ENCODE measurements at places on chromosomes 7 and 10.

- no peak for DNase-seq
Observed at GRCh38 chr10:126503392-126504062, 115.2 kb upstream of the ADAM12 start.

DNA sequence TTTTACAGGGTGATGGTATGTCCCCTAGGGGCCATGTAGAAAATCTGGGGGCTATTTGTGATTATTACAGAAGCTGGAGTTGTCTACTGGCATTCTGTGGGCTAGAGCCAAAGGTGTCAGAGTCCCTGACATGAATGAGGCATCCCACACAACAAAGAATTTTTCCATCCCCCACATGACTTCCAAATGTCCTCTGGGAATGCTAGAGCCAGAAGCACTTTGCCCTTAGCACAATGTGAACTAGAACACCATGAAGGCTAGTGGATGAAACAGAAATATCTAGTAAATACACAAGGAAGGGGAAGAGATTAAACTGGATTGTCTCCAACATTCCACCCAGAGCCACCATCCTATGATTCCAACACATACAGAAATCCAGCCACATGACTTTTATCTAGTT is 46.9 kb downstream of the FAM13C start:
- DNase-seq, result no peak

- peak; percentile 73 for DNase-seq
Observed at GRCh38 chr7:88355011-88355410, 48.3 kb upstream of the STEAP4 start.

DNA sequence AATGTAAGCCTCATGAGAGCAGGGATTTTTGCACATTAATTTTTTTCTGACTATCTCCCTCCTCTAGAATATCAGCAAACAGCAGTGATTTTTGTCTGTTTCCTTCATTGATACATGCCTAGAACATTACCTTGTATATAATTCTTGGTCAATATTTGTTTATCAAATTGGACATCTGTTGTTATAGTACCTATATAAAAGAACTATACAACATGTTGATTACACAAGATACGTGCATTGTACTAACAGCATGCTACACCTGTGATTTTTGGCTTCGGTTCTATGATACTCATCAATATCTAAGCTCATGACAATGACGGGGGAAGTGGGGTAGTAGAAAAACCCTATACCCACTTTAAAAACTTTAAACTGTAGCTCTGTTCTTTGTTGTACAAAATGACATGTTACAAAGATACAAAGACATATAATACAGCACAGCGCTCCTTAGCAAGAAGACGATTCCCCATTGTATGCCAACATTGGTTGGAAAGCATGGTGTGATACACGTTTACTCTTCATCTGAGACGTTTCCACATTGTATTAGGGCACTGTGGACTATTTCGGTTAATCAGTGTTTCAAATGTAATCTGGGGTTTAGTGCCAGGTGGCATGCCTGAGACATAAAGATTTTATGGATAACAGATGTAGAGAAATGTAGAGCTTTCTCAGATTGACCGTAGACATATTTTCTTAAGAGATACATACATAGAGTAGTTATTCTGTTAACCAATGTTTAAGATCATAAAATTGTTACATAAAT is 70.5 kb upstream of the FOXP2 start:
- no peak for DNase-seq

GRCh38 chr10:9302140-9302746 is 1247.8 kb downstream of the GATA3 start:
- peak; percentile 79 for DNase-seq

GRCh38 chr7:45920502-45921380 is at the start of gene IGFBP3:
IGFBP3 (minus strand) TSS chr7:45921272; CDS start chr7:45921140, 132 bp downstream.
- DNase-seq, result peak; percentile 2

GRCh38 chr7:134031835-134032617 is 95.1 kb upstream of the LRGUK start:
- DNase-seq, result no peak

GRCh38 chr10:7971949-7972348 is 82.5 kb upstream of the GATA3 start:
- DNase-seq, result no peak

DNA sequence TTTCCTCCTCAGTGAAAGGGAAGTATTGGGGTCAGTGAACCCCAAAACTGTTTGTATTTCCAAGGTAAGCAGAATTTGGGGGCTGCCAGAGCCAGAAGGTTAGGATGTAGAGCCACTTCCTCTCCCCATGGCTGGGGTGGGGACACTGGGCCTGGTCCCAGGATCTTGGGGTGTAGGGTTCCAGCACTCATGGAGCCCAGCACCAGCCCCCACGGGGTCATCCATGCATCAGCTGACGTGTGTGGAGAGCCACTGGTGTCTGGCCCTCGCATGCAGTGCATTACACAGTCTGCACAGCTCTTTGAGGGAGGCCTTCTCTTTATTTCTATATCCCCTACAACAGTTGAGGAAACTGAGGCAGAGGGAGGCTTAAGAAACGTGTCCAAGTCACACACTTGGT is 91.4 kb downstream of the ZMIZ1 start:
- no peak for DNase-seq

GRCh38 chr7:150751702-150752101 is 14.5 kb downstream of the GIMAP5 start:
- DNase-seq, result no peak

GRCh38 chr7:44145479-44145968 is 4.4 kb upstream of the MYL7 start:
- DNase-seq, result no peak

- DNase-seq, result no peak
Observed at GRCh38 chr7:24026351-24026750, 257.6 kb upstream of the NPY start.

GRCh38 chr7:518630-519483 is 789 bp downstream of the PDGFA start:
- DNase-seq, result peak; percentile 33

GRCh38 chr10:71372882-71373495 is 23.7 kb upstream of the CDH23 start:
- DNase-seq, result peak; percentile 86

DNA sequence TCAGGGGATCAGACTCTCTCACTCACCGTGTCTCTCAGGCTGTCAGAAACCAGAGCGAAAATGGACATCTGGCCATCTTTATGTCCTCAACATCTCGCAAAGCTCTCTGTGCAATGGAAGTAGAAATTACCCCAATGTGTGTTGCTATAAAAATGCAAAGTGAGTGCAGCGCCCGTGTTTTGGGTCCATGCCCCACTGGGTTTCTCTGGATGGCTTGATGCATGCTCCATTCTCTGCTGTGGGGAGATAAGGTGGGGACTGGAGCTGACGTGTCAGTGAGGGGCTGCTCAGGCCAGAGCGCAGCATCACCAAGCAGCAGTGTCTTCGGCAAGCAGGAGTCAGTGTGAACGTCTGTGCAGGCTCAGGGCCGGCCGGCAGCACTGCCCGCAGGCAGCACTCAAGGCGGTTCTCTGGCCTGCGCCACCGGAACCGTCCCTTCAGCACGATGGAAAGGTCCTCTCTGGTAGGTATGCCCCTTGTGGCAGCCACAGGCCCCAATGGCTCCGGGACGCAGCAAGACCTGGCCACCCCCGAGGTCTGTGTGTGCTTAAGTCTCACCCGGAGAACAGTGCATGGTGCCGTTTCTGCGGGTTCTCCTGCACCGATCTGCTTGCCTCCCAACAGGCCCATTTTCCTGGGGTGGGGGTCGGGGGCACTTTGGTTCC is 30.2 kb downstream of the WDR86 start:
- DNase-seq, result no peak

DNA sequence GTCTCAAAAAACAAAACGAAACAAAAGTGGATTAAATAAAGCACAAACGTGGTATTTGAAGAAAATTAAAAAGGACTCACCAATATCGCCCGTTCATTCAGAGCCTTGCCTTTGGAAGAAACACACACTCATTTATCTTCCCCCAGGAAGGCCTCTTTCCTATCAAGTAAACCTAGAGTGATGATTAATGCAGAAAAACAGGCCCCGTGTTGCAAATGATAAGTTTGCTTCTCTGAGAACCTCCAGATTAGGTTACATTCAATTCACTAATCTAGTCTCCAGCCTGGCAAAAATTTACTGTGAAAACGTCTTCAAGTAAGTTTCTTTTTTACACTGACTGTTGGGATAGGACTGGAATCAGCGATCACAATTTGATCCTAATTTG is 78.0 kb upstream of the C1GALT1 start:
- DNase-seq, result no peak

DNA sequence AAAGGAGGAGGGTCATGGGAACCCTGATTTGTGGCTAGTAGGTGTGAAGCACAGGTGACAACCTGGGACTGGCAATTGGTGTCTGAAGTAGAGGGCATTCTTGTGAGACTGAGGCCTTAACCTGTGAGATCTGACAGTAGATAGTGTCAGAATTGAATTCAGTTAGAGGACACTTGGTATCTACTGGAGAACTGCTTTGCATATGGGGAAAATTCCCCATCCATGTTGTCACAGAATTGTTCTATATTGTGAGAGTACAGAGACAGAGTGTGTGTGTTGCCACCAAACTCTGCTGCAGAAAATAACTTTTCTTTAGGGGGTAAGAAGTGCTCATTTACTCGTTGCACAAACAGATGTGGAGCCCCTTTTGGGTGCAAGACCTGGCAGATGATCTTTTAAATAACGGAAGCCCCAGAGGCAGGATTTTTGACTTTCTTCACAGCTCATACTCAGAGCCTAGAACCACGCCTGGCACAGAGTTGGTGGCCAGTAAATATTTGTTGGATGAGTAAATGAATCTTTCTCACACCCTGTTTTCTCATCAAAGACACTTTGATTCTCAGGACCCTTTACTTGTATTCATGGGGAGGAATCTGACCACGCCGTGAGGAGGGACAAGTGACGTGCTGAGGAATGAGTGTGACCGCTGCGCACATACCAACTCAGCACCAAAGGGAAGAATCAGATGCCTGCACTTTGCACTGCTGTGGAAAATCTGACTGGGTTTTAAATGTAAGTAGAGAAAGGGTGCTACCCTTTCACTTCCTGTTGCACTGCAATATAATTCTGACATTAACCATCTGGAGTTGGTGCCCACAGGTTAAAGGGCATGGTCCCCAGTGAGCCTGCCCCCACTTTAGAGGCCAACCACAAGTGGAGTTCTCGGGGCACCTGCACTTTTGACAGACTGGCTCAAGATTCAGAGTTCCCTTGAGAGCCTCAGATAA is 39.2 kb upstream of the SDHAF3 start:
- DNase-seq, result no peak

DNA sequence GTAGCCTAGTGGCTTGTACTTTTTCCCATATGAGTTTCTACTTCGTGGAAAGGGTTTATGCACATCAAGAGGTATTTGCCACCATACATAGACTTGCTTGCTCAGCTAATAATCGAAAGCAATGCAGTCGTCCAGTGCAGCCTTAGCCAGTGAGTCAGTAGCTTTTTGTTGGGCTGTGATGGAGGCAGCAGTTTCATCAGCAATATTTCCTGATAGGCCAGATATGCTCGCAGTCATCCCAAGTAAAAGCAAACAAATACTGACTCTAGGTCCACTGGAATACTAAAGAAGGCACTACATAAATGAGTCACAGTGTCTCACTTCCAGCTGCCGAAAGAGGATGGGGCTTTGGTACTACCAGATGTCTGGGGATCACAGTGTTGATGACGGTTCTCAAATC is 2.1 kb upstream of the BNIP3 start:
- no peak for DNase-seq

DNA sequence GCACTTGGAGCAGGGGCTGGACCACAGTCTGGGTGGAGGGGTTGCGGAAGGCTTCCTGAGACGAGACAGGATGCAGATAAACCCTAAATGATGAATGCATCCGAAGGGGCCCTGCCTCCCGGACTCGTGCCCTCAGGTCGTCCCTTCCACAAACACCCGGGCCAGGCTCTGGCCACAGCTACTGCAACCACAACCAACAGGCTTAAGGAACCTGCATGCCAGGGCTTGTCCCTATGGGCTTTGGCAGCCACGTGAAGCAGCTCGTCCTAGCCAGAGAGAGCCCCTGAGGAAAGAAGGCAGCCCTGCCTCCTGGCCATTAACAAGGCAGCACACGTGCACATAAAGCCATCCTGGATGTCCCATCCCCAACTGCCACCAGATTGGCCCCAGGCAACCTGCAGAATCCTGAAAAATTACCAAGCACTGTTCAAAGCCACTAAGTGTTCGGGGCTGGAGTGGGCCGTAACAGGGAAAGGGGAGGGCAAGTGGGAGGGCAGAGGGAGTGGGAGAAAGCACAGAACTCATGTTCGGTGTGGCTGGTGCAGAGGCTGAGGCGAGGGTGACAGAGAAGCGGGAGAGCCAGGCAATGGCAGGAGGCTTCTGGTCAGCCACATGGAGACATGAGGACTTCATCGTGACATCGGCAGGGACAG is 62.7 kb downstream of the MAD1L1 start:
- DNase-seq, result no peak

DNA sequence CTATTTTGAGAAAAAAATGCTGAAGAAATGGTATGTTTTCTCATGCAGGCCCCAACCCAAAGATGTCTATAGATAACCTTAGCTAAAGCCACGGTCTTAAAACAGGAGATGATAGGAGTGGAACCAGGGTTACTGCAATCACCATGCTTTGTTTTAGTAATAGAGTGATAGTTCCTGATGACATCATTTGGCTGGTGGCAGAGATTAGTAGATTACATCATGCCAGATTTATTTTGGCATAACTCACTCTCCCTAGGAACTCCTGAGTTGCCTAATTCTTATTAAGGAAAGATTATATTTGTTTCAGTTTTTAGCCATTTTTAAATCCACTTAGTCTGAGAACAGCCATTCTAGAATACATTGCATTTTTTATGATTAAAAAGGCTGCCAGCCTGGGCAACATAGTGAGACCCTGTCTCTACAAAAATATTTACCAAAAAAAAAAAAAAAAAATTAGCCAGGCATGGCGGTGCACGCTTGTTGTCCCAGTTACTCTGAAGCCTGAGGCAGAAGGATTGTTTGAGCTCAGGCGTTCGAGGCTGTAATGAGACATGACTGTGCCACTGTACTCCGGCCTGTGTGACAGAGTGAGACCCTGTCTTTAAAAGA is 17.8 kb downstream of the ENO4 start:
- no peak for DNase-seq

GRCh38 chr7:154912871-154913637 is 89.9 kb downstream of the PAXIP1 start:
- no peak for DNase-seq

All from suppressor macrophage (primary cell).